Activated T-cell treated with anti-CD3 and anti-CD28 coated beads for 48 hours (primary cell): ENCODE measurements at places on chromosomes 5 and 9.

DNA sequence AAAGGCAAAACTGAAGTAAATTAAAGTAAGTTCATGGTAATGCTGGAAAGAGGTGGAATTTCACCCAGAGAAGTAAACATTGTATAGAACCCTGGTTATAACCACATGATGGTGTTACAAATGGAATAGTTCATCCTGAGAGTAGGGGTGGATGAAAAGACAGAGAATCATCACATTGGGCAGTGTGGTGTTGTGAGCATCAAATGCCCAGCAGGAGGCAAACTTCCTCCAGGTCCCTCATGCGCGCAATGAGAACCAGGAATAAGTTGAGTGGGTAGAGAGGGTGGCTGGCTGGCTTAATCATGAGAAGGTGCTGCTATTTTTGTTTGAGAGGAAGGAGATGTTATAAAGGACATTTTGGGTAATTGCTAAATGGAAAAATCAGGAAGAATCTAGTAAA lies 163.3 kb upstream of the HMHB1 start:
- no peak for DNase-seq

GRCh38 chr9:104682642-104683041 lies 11.7 kb upstream of the OR13D1 start:
- DNase-seq, result no peak

DNA sequence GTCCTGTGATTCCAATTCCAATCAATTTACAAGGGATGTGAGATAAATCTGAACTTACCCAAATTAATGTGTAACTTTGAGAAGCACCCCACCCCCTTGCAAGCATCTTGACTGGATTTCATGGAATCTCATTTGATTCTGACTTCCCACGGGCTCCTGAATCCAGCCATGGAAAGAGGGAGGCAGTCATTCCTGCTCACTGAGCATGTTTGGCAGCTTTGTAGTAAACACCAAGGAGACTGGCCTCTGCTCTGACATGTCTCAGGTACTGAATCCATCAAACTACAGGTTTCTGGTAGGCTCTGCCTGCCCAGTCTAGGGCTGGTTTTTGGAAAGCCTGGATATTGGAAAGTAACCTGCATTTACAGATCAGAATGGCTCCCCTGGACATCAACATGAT lies 357.6 kb downstream of the ARHGEF28 start:
- no peak for DNase-seq

DNA sequence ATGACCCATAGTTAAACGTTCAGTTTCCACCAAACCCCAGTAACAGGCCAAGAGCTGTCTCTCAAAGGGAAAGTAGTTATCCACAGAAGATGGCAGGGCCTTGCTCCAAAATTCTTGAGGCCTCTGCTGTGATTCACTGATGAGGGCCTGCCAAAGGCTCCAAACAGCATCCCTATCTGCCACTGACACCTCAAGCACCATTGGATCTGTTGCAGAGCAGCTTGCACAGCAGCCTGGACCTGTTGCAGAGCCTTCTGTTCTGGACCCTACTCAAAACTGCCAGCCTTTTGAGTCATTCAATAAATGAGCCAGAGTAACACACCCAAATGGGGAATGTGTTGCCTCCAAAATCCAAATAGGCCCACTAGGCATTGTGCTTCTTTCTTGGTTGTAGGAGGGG lies 741.5 kb upstream of the RGMB start:
- DNase-seq, result no peak

DNA sequence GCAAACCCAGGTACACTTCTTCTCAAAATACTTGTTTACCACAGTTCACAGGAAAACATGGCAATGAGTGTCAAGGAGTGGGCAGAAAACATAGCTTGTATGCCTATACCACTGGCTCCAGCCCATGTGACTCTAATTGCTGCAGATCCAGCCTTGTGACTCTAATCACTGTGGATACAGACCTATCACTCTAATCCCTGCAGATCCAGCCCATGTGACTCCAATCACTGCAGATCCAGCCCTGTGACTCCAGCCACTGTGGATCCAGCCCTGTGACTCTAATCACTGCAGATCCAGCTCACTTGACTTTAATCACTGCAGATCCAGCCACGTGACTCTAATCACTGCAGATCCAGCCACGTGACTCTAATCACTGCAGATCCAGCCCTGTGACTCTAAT lies 366.3 kb upstream of the IRX4 start:
- no peak for DNase-seq

GRCh38 chr5:10836986-10837385 lies 76.0 kb upstream of the DAP start:
- no peak for DNase-seq

DNA sequence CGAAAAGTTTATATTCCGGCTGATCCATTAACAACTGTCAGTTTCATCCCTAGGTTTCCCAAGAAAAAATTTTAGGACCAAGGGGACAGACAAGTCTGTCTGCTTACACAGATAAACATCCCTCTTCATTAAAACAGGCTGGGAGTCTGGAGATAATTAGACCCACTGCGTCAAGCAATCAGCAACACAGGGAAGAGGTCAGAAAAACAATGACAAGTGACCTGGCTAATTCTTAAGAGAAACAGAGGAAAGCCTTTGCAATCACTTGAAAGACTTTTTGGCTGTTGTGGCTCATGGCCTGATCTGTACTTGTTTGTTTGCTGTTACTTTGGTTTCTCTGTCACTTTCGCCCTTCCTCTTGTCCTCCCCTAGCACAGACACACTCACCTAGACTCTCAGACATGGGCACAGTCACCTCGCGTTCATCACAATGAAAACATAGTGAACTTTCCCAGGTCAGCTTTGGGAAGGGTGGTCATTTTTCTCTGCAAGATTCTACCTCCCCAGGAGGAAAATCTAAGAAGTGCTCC lies 2.9 kb upstream of the CCDC192 start:
- DNase-seq, result no peak

GRCh38 chr9:136645903-136646754 lies 16.6 kb upstream of the EGFL7 start:
- DNase-seq, result no peak

DNA sequence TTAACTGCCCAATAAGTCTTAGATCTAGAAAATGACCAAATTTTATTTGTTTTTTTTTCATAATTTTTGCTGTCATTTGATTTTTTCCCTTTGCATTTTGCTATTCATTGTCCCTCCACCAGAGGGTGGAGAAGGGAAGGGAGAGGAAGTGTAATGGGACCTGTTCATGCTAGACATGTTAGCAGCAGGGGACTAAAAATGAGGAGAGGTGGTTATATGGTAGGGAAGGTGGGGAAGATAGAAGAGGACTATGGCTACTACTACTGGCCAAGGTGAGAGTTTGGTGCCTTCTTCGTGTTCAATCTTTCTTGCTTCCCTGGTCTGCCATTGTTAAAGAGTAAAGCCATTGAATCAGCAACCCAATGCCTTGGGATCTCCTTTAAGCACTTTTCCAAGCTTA lies 6.4 kb downstream of the GRIA1 start:
- DNase-seq, result no peak

- no peak for DNase-seq
These were observed 152.7 kb downstream of the ADCY2 start for GRCh38 chr5:7548596-7548995.

DNA sequence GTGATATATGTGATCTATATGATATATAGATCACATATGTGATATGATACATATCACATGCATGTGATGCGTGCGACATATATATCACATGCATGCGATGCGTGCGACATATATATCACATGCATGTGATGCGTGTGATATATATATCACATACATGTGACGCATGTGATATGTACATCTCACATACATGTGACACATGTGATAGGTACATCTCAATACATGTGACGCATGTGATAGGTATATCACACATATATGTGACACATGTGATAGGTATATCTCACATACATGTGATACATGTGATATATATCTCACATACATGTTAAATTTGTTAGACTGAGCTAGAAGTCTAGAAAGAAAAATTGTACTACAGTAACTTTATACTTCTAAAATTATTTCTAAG lies 1095.9 kb downstream of the EFNA5 start:
- no peak for DNase-seq
